ENCODE measurements at places on chromosomes 16 and 17. TPM values are rescaled to one million over a fixed set of nuclear protein-coding genes. Genes with fewer than 3 reads are reported as not detected.

Gene MT4
- not detected for polyA plus RNA-seq

Gene ACSM2A
- polyA plus RNA-seq = 0.34 TPM

Gene GPRC5B
- 109 TPM for polyA plus RNA-seq

Gene CACNG1
- polyA plus RNA-seq = 340 TPM

Gene RNF112
- 1.9 TPM for polyA plus RNA-seq

Gene SLC52A1
- polyA plus RNA-seq = not detected

Gene ARHGDIG
- 0.92 TPM for polyA plus RNA-seq

Gene SNAI3
- polyA plus RNA-seq = 6.4 TPM

Gene SPNS3
- polyA plus RNA-seq = 0.86 TPM

Gene CNTROB
- polyA plus RNA-seq = 31.0 TPM

Gene SLC13A2
- not detected for polyA plus RNA-seq

Gene GPT2
- polyA plus RNA-seq = 37.1 TPM

Gene HS3ST3B1
- 1.5 TPM for polyA plus RNA-seq

Gene ABCA6
- polyA plus RNA-seq = 12.0 TPM

Gene ENPP7
- not detected for polyA plus RNA-seq

Gene TEX14
- 4.7 TPM for polyA plus RNA-seq

Gene KRT28
- polyA plus RNA-seq = not detected

Gene GRAPL
- 2.1 TPM for polyA plus RNA-seq

Gene MT1M
- polyA plus RNA-seq = 1.9 TPM

Gene CSH1
- polyA plus RNA-seq = 0.50 TPM

Gene LASP1
- 74.6 TPM for polyA plus RNA-seq

Gene EPN3
- polyA plus RNA-seq = 1.5 TPM

Gene TNFSF12
- 32.4 TPM for polyA plus RNA-seq

Gene SOX9
- 10.9 TPM for polyA plus RNA-seq

Gene TEKT1
- not detected for polyA plus RNA-seq

Gene CDRT15L2
- not detected for polyA plus RNA-seq

Gene TP53TG3
- polyA plus RNA-seq = not detected

Gene PRR29
- polyA plus RNA-seq = 2.5 TPM

Gene POLG2
- 27.9 TPM for polyA plus RNA-seq

Gene TMEM235
- not detected for polyA plus RNA-seq

Gene TRIM72
- polyA plus RNA-seq = 98.3 TPM

Gene NT5C3B
- 31.5 TPM for polyA plus RNA-seq

Gene ODAD4
- 1.1 TPM for polyA plus RNA-seq

Gene PPM1E
- polyA plus RNA-seq = 2.2 TPM

Gene CHST4
- polyA plus RNA-seq = not detected

Gene ELAC2
- 45.8 TPM for polyA plus RNA-seq

Gene DNAI2
- polyA plus RNA-seq = not detected

Gene GH2
- polyA plus RNA-seq = not detected

Gene ARSG
- 3.5 TPM for polyA plus RNA-seq
